ENCODE measurements at places on chromosomes 1 and 21. TPM values are rescaled to one million over a fixed set of nuclear protein-coding genes. Genes with fewer than 3 reads are reported as not detected.

- DNase-seq: no peak
Observed at GRCh38 chr1:205391386-205391785, 30.5 kb downstream of the LEMD1 start.

- no peak for DNase-seq
Observed at GRCh38 chr1:160429702-160430535, 29.6 kb downstream of the VANGL2 start.

DNA sequence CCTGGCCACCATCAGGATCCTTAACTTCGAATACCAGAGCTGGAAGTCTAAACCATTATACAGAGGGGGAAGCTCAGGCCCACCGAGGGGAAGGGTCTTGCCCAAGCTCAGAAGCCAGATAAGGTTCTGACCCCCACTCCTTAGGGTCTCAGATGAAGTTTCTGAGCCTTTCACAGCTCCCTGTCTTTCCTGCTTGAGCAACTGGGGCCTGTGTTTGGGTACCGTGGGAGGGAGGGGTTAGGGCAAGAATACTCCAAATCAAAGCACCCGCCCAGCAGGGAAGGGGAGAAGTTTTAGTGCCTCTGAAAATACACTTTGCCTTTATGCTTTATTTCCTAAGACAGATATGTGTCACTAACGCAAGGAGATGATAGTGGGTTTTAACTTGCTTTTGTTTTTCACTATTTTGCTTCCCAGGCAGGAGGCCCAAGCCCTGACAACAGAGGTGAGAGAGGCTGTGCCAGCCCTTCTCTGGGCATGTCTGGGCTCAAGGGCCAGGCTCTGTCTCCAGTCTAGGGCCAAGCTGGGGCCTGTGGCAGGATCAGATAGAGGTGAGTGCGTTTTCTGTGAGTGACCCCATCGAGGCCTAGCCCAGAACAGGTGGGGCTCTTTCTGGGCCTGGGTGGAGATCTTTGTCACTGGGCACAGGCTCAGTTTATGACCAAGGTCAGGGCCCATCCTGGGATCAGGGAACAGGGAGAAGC, 20.5 kb upstream of the TENT5B start:
- no peak for DNase-seq

DNA sequence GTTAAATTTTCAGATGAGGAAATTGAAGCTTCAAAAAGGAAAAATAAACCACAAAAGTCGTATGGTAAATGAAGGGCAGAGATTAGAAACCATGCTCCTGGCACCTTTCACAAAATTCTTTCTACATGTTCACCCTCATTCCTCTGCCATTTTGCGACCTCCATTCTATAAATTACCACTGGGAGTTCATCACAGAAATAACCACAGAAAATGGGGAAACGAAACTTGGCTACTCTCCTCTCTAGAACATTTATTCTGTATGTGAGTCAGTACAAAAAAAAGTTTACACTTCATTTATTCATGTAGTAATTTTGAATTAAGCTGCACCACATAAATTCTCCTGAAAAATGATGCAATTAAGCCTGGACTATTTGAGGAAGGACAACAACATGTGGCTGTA, 320.9 kb upstream of the C1orf87 start:
- no peak for DNase-seq

DNA sequence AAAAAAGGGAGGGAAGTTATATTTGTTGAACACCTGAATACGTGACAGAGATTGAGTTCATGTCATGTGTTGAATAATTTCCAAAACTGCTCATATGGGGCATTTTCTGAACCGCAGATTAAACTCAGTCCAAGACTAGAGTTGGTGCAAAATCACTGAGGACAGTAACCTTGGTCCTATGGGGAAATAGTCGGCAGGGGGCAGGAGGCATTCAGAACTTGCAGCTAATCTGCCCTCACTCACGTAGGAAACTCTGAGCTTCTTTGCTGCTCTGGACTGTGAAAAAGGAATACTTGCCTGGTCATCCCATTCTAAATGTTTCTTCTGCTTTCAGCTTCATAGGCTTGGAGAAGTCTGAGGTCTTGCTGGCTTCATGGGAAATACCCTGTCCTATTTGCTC, 228.3 kb upstream of the ZP4 start:
- no peak for DNase-seq

- DNase-seq: no peak
Observed at GRCh38 chr1:212328248-212328647, 43.0 kb downstream of the PPP2R5A start.

GRCh38 chr1:3746830-3747521, 5.3 kb upstream of the CCDC27 start:
- no peak for DNase-seq

DNA sequence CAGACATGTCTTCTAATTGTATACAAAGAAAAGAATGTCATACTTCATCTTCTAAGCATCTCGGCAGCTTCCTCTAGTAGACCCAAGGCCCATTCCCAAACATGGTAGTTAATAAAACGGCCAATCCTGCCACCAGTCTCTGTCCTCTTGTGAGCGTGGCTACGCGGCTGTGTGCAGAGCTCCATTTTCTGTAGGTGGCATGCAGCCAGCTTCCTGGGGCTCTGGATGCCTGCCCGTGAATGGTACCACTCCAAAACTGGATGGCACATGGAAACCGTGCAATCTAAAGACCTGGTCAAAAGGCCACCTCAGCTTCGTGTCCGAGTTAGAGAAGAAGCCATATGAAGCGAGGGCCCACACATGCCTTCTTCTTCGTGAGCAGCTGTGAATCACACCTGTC, 110.7 kb downstream of the SIPA1L2 start:
- no peak for DNase-seq

DNA sequence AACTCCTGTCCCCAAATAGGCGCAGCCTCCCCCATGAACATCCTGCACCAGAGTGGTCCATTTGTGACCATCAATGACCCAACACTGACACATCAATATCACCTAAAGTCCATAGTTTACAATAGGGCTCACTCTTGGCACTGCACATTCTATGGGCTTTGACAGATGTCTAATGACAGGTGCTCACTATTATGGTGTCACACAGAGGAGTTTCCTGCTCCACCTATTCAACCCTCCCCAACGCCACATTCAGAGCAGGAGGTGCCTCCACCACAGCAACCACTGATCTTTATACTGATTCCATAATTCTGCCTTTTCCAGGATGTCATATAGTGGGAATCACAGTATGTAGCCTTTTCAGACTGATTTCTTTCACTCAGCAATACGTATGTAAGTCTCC, 24.2 kb downstream of the GNG4 start:
- DNase-seq: no peak

GRCh38 chr1:11156441-11156840, 32.7 kb upstream of the ANGPTL7 start:
- no peak for DNase-seq

DNA sequence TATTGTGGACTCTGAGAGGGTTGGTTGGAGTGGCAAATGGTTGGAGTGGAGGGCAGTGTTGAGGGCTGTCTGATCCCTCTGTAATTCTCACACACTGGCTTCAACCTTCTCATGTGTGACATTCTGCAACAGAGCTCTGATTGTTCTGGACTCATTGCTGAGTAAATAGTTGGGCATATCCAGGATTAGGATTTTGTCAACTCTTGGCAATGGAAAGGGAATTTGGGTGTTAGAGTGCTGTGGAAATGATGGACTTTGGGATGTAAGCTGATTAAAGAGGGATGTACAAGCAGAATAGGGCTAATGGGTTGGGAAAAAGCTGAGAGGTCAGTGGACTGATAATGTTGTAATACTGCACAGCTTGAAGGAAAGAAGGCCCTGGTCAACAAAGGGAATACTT, 16.5 kb downstream of the TLCD4 start:
- no peak for DNase-seq

DNA sequence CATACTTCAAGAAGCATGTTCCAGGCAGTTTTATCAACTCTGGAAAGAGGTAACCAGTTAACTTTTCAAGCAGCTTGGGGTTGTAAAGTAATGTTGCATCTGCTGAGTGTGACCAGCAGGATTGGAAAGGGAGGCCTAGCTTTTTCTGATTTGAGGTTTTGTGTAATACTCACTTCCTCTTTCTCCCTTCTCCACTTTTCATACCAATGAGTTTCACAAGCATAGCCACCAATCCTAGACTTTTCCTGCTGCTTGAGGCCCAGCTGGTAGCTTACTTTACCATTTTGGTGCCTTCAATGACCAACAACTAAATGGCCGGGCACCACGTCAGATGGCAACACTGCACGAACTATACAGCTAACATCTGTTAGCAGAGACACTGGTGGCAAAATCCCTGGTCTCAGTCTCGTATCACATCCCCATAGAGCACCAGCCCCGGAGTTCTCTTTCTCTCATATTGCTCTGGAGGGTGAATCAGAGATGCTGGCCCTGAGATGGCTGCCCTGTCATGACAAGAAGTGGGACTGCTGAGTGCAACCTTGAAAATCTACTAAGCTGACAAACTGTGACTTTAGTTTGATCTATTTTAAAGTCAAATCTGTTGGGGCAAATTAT, 14.8 kb upstream of the GPR88 start:
- DNase-seq: no peak

GRCh38 chr1:113929750-113930498, 800 bp downstream of the HIPK1 start:
- no peak for DNase-seq

DNA sequence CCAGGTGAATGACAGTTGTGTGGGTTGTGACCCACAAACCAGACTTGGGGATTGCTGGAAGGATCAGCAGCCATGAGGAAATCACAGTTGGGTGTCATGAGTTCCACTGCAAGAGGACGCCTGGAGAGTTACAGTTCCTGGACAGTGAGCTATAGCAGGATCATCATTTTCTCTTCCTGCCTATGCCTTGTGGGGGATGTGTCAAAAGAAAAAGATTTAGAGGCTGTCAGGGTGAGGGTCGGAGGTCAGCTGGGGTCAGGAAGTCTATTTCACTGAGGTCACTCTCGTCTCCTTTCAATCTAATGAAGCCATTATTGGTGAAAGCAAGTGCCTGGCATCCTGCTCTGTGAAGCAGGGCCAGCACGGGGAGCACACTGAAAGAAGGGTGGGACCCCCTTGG, 7.0 kb upstream of the LIN28A start:
- DNase-seq: no peak

The MSH4 gene
- total RNA-seq: 0.25 TPM

The BCAN gene
- 2.0 TPM for total RNA-seq

The ZDHHC18 gene
- 31.4 TPM for total RNA-seq

The NFYC gene
- 61.6 TPM for total RNA-seq

The SAMD11 gene
- 33.9 TPM for total RNA-seq

The EFNA3 gene
- 22.3 TPM for total RNA-seq

Data from vagina (tissue), 2 donors.